ENCODE measurements at places on chromosomes 1 and 21.

- no peak for DNase-seq
Measured at GRCh38 chr1:55965981-55966461, 613.3 kb downstream of the PLPP3 start.

GRCh38 chr1:51264451-51264850 lies 28.4 kb downstream of the RNF11 start:
- DNase-seq = no peak

DNA sequence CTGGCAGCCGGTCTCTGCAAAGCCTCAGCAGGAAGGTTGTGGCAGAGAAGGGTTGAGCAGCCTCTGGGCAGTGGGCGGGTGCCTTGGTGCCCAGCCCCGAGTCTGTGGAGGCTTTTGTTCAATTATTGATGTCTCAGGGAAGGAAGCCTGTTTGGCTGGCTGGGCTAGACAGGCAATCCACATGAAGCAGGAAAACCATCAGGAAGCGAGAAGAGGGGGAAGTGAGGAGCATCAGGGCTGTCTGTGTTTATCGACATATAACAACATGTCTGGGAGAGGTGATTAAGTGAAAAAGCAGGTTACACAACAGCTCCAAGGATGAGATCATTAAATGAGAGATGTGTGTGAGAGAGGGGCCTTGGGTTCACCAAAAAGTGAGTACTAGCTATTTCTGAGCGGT lies 105.4 kb downstream of the UBE2U start:
- DNase-seq = no peak

GRCh38 chr1:32208891-32209328 lies at the start of gene DCDC2B:
Gene DCDC2B (plus strand): TSS chr1:32209089. CDS start chr1:32209094, 5 bp downstream.
- no peak for DNase-seq

DNA sequence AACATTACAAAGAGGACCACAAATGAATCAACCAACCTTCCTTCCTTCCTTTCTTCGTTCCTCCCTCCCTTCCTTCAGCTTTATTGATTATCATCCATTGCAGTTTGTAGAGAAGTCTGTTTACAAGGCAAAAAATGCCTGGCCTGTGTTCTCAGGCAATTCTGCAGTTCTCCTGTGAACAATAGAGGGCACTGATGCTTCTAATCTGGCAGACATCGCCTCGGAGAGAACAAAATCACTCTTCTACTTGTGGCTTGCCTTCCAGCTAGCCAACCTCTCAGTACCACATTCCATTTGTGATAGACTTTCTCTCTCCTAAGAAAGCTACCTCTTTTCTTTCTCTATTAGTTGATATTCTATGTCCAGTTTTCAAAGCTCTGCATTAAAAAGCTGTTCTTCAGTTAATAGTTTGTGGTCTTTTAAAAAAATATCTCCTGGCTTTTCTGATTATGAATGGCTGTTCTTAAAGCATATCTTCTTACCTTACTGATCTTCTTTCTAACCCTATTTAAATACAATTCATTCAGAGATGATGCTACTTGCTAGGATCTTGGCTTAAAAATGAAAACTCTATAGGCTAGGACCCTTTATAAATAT lies 26.9 kb upstream of the ESRRG start:
- no peak for DNase-seq

GRCh38 chr1:151003180-151003579 lies 3.5 kb downstream of the MINDY1 start:
- no peak for DNase-seq

DNA sequence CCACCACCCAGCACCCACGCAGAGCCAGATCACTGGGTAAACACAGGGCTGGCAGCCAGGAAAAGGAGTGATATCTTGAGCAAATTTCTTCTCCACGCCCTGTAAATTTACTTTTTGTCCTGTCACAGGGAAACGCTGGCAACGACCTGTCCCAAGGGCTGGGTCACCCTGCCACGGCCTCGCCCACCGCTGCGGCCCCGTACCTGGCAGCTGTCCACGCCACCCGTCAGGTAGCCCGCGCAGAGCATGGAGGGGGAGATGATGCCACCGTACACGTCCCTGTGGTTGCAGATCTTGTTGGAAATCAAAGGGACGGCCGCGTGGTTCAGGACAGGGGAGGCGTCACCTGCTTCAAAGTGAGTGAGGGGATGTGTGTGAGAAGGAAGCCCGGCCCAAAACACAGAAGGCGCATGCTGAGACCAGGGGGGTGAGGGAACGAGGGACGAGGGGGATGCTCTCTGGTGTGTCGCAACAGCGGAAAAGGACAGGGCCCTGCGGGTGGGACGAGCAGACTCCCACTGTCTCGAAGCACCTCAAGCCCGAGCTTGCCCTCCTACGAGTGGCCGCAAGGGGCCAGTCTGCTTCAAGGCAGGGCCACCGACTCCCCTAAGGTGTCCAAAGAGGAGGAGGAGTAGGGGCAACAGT lies 10.1 kb upstream of the TFF1 start:
- DNase-seq = no peak

DNA sequence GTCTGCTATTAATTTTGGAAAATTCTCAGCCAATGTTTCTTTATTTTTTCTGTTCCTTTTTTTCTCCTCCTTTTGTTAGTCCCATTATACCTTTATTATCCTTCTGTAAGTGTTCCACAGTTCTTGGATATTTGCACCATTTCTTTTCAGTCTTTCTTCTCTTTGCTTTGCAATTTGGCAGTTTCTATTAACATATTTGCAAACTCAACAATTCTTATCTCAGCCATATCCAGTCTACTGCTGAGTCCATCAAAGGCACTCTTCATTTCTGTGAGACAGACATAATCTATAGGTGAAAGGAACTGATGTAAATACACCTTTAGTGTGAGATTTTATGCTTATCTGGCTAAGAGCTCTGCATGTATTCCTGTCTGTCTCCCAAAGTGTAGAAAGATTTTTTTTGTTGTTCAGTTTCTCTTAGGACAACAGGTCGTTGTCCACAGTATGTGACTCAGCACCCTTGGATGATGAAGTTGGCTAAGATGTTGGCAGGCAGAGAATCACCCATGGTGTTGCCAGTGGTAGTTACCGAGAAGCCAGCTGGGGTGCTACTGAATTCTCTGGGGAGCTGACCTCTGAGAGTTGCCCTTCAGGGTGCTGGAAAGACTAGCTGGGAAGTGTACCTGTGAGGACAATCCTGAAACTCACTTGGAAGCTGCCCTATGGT lies 38.4 kb downstream of the LEPR start:
- no peak for DNase-seq

- DNase-seq = no peak
Measured at GRCh38 chr1:174222166-174222949, 63.0 kb downstream of the RABGAP1L start.

GRCh38 chr1:218365226-218365999 lies 20.3 kb downstream of the TGFB2 start:
- DNase-seq = no peak

DNA sequence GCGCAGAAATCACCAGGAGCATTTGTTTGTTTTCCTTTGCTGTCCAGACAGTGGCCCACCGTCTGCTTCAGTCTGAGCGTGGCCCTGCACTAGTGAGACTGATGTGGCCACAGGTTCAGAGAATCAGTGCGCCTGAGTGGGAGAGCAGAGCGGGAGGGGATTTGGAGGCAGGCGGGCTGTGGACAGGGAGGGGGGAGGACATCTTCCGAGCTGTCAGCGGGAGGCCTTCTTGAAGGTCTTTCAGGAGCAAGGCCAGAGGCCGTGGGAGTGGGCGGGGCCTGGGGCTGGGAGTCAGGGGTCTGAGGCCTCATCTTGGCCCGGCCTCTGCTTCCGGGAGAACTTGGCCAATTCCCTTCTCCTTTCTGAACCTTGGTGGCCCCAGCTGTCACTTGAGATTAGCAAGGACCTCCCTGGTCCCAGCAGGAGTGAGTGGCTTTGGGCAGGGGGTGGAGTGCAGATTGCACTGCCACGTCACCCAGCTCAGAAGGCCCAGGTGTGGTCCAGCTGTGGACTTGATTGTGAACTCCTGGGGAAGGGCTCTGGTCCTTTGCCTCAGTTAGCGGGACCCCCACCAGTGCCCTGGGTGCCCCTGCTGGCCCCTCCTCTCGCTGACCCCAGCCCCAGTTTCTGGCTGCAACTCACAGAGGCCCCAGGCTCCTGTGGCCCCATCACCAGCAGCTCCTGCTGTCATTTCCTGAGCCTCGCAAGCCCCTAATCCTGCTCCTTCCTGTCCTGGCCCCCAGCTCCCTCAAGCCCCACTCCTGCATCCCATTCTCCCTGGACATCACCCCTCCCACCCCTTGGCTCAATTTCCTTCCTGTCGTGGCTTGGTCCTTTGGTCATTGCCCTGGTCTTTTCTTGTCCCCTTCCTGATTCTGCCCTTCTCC lies 8.4 kb downstream of the TNFRSF1B start:
- no peak for DNase-seq

- no peak for DNase-seq
Measured at GRCh38 chr21:34609933-34610549, 4.9 kb downstream of the RCAN1 start.

GRCh38 chr1:10170239-10170574 lies 40.2 kb upstream of the KIF1B start:
- DNase-seq = no peak

Measured in omental fat pad (tissue), 4 donors.